ENCODE measurements at places on chromosomes 7 and 10.

GRCh38 chr7:150902078-150903033, 50.0 kb downstream of the AOC1 start:
- no peak for DNase-seq

DNA sequence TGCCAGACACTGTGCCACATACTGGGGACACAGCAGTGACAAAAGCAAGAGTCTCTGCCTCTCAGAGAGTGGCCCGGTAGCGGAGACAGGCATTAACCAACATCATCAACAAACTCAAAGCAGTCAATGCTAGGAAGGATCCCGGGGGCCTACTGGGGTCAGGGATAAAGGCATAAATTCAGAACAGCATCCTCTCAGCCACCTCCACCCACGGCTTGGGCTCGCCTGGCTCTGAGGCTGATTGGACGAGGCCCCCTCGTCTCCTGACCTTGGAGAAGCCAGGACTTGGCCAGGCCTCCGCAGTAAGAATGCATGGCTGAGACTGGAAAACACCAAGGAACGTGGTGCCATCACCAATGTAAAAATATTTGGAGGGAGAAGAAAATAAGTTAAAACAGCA, 102.1 kb downstream of the ARHGAP22 start:
- DNase-seq = no peak

DNA sequence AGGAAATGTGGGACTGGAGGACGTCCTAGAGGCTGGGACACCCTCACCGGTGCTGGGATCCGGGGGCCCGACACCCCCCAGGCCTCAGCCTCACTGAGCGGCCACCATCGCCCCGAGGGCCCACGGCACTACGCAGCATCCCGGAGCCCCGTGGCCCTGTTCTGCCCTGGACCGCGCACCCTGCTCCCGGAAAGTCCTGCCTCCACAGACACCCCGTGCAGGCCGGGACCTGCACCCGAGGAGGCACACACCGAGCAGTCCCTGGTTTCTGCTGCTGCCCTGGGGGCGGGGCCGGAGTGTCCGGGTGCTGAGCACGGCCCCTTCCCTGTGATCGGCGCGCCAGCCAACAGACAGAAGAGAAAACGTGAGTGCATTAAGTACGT, 18.1 kb upstream of the KNDC1 start:
- no peak for DNase-seq

DNA sequence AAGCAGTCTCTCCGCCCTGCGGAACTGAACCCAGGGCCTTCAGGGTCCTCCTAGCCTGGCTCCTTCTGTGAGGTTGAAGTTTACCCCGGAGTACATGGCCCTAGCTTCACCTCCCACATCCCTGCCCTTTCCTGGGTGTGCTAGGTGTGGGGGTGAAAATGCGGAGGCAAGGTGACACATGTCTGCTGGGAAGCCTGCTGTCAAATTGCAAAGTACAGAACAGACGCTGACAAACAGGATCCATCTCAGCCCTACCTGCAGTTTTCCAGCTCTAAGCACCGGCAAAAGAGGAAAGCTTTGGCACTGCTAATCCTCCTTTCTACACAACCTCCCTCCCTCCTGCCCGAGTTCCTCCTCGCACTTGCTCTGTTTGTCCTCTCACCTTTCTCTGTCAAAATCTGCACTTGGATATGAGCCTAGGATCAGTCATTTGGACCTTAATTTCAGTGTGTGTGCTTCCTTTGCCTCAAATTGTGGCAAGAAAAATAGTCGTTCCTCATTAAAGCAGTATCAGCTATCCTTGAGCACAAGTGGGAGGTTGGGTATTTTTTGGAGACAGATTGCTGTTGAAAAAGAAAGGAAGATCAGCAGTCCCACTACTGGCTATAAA, 14.4 kb upstream of the GPR15LG start:
- DNase-seq = no peak

- DNase-seq = no peak
Measured at GRCh38 chr7:19623676-19624075, 85.2 kb downstream of the POLR1F start.

DNA sequence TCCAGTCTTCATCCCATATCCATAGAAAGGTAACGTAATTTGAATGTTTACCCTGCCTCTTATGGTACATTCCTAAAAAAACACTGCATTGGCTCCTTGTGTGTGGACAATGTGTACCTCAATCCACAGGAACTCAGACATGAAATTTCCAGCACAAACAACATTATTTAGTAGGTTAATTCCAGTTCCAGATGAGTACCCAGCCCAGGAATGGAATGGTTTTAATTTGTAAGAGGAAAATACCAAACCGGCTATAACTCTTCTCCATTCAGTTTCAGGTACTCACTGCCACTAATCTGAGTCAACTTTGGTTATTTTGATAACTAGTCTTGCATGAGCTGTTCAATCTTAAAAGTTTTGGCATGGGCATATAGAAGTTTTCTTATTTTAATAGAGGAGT, 39.0 kb downstream of the TFPI2 start:
- no peak for DNase-seq

DNA sequence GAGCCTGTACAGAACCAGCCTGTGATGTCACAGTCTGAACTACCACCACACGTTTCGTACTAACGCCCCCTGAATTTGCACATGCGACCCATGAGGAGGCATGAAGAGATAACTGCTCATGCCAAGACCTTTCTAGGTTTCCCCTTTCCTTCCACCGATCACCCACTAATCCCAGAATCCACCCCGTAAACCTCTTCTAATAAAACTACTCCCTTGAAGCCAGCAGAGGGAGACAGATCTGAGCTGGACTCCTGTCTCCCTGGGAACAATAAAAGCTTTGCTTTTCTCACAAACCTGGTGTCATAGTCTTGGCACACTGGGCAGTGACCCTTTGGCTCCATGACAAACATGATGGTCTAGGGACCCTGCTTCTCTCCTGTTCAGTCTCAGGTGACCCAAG, 144.5 kb downstream of the FRMD4A start:
- DNase-seq = no peak

- no peak for DNase-seq
Measured at GRCh38 chr10:111600772-111601171, 523.9 kb downstream of the ADRA2A start.

DNA sequence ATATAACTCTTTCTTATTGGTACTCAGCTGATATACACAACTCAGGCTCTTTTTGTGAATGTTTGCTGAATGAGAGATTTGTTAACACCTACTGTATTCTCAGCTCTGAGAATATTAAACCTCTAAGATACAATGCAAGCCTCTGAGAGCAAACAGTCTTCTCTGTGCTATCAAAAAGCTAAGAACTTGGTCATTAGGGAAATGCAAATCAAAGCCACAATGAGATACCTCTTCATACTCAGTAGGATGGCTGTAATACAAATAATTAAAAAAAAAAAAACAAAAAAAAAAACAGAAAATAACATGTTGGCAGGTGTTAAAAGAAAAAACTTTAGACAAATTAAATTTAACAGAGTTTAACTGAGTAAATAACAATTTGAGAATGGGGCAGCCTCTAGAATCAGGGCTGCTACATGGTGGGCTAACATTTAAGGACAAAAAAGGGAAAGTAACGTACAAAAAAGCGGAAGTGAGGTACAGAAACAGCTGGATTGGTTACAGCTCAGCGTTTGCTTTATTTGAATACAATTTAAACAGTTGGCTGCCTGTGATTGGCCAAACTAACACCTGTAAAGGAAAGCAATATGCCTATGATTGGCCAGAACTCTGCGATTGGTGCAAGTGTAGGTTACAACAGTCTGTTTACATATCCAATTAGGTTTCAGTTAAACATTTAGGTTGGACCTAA, 14.8 kb upstream of the MTURN start:
- DNase-seq = no peak

GRCh38 chr7:137592232-137592896, 248.8 kb upstream of the PTN start:
- DNase-seq = peak; percentile 79

- no peak for DNase-seq
Measured at GRCh38 chr10:122230222-122230621, 40.9 kb upstream of the BTBD16 start.

GRCh38 chr10:6234371-6234770, 31.6 kb downstream of the PFKFB3 start:
- DNase-seq = no peak

DNA sequence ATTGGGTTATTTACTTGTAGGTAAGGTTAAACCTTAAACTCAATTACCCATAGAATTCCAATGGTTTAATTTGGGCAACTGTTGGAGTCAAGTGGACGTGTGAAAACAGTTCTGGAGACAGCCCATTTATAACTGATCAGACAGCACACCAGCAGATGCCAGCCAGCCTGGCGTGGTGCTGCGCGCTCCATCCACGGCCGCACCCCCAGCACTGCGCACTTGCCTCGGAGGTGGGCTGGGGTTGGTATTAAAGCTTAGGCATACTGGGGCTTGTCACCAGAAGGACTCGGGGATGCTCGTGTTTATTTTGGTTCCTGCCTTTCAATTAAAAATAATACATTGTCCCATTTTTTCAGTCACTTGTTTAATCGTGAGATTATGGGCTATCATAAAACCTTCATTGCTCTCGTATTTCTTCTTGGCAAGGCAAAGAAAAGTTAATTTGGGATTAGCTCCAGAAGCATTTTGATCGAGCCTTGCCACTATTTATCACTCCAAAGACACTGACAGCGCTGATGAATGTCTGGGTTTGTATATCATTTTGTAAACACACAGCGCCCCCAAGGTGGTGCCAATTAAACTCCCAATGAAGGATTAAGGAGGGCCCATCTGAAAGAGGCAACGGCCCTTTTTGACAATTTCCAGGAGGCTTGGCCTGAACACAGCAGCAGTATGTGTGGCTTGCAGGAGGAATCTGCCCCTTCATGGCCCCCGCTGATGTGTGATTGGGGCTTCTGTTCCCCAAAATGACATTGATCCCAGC, 204.5 kb upstream of the CXCL12 start:
- DNase-seq = peak; percentile 20

DNA sequence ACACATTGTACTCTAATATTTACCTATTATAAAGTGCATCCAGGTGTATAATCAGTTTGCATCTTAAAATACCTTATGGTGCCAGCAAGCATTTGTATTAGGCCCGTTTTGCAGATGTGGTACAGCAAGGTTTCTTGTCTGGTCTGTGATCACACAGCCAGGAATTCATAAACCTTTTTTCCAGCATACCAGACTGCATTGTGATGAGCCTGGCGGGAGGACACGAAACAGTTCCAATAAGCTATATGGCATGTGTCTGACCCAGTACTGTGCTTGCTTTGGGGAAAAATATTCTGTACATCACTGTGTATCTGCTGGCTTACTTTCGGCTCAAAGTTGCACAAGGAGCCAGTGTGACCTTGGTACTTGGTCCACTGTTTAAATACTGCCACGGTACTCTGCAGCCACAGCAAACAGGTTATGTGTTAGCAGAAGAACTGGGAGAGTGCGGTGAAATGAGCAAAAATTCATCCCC, 36.3 kb downstream of the CHN2 start:
- no peak for DNase-seq

DNA sequence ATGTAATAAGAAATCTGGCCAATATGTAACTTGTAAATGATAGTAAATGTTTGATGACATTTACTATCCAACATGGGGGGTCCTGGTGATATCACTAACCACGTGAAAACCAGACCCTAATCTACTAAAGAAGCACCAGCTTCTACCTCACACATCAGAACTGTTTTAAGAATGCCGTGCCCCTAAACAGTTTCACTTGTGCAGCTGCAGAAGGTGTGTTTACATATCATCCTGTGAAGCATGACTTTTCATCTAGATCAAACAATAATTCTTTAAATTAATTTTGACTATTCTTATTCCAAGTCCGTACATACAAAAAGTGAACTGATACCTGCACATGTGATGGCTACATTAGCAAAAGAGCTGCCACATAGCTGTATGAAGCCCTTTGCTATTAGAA, 61.0 kb downstream of the STEAP1B start:
- DNase-seq = no peak

GRCh38 chr10:76403912-76404311, 972.5 kb downstream of the LRMDA start:
- DNase-seq = no peak

DNA sequence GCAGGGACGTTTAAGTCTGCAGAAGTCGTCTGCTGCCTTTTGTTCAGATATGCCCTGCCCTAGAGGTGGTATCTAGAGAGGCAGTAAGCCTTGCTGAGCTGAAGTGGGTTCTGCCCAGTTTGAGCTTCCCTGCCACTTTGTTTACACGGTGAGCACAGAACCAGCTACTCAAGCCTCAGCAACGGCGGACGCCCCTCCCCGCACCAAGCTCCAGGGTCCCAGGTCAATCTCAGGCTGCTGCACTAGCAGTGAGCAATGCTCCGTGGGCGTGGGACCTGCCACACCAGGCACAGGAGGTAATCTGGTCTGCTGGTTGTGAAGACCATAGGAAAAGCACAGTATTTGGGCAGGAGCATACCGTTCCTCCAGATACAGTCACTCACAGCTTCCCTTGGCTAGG, 148.1 kb upstream of the LAMB4 start:
- DNase-seq = no peak

DNA sequence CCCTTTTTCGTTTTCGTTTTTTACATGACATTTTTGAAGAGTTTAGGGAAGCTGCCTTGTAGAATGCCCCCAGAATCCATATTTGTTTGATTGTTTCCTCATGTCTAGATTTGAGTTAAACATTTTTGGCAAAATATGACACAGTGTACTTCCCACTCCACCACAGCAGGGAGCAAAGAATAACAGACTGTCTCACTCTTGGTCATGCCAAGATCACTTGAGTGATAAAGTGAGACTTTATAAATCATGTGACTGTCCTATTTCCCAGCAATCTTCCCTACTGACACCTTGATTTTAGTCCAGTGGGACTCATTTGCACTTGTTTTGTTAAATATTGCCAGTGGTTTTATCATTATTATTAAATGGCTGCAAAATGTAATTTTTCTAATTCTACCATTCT, 44.4 kb upstream of the USP6NL start:
- no peak for DNase-seq

DNA sequence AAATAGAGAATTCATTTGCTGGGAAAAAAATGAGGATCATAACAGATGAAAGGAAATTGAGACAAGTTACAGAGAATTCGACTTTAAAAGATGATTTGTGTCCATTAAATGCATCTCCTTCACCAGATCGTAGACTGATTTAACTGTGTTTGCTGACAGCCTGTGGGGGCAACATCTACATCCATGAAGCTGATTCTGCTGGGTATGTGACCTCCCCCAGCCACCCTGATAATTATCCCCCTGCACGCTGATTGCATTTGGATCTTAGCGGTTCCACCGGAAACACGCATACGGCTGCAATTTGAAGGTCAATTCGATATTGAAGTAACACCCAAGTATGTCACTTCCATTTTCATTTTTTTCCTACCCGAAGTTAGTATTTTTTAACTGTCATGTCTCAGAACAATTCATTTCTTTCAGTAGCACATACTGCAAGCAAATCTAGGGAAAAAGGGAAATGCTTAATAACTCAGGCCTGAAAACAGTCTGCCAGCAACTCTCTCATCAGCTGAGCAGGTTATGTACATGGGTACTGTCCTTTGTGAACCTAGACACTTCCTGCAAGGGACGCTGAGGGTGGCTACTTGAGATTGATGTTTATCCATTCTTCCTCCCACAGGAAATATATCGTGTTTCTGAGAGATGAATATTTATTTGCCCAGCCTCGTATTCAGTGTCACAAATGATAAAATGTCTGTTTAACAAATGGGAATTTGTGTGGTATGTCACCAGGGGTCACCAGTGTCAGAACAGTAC, 134.9 kb downstream of the ZNF22 start:
- no peak for DNase-seq

- DNase-seq = no peak
Measured at GRCh38 chr10:132877473-132877872, 64.9 kb downstream of the CFAP46 start.

- no peak for DNase-seq
Measured at GRCh38 chr10:8225187-8225586, 170.7 kb downstream of the GATA3 start.

All from HEK293T (cell line).